ENCODE measurements at places on chromosomes 12 and 14. TPM values are rescaled to one million over a fixed set of nuclear protein-coding genes. Genes with fewer than 3 reads are reported as not detected.

GRCh38 chr12:13208533-13209435, 12.3 kb downstream of the EMP1 start:
- DNase-seq: peak; percentile 54
- H3K4me1 ChIP-seq: peaks cover 11% of the 10 kb centered on the region

GRCh38 chr14:101032433-101032832, 128.9 kb upstream of the RTL1 start:
- H3K36me3 ChIP-seq: no peaks in the 10 kb centered on the region
- H3K4me3 ChIP-seq: no peak overlapping the region
- no peak overlapping the region for H3K27ac ChIP-seq
- H3K27me3 ChIP-seq: no peaks in the 10 kb centered on the region

- H3K4me3 ChIP-seq: no peak overlapping the region
- no peaks in the 10 kb centered on the region for H3K27me3 ChIP-seq
- H3K36me3 ChIP-seq: no peaks in the 10 kb centered on the region
- H3K4me1 ChIP-seq: no peaks in the 10 kb centered on the region
- no peak overlapping the region for H3K27ac ChIP-seq
- no peak for DNase-seq
Observed at GRCh38 chr12:115294453-115295133, 610.6 kb upstream of the TBX3 start.

DNA sequence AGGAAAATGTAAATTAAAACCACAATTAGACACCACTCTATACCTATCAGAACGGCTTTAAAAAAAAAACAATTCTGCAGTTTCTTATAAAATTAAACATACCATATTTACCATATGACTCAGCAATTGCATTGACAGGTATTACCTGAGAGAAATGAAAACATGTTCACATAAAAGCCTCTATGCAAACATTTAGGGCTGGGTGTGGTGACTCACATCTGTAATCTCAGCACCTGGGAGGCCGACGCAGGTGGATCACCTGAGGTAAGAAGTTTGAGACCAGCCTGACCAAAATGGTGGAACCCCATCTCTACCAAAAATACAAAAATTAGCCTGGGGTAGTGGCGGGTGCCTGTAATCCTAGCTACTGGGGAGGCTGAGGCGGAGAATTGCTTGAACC, 41.1 kb downstream of the SPTB start:
- no peaks in the 10 kb centered on the region for H3K36me3 ChIP-seq
- peaks cover 8% of the 10 kb centered on the region for H3K4me1 ChIP-seq
- no peak for DNase-seq
- H3K27ac ChIP-seq: no peak overlapping the region
- no peak overlapping the region for H3K4me3 ChIP-seq

DNA sequence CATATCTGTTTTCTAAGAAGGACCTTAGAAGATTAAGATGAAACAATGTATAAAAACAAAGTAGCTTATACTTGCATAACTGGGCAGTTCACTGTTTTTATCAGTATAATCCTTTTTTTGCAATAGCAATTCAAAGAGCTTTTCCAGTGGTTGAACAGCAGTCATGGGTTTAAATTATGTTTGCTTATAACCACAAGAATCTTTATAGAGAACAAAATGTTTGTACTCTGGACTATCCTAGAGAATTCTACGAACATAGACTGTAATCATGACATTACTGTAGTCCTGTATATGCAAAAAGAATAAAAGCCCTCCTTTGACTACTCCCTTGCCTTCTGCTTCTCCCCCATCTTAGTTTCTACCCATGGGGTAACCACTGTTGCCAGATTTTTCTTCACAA, 5.7 kb downstream of the FAM177A1 start:
- no peak for DNase-seq
- no peak overlapping the region for H3K27ac ChIP-seq
- no peaks in the 10 kb centered on the region for H3K4me1 ChIP-seq

Gene KRT6C
- total RNA-seq: not detected
